ENCODE measurements at places on chromosomes 3 and 15.

DNA sequence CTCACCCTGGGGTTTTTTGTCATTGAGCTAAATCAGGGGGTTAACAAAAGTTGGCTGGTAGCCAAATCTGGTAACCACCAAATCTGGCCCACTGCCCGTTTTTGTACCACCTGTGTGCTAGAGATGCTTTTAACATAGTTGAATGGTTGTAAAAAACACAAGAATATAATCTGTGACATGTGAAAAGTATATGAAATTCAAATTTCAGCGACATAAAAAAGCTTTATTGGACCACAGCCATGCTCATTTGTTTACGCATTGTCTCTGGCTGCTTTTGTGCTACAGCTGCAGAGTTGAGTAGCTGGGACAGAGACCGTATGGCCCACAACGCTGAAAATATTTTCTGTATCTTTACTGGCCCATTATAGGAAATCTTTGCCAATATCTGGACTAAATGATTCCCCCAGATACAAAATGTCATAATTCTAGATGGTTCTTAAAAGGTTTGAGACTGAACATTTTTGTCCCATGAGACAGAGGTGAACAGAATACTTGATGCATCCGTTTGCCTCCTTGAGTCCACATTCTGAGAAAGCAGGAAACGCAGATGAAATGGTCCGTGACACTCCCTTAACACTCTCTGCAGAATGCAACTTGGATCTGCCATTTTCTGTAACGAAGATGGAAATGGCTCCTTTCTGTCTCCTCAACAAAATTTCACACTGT lies 120.9 kb upstream of the PDZRN3 start:
- DNase-seq = peak; percentile 28

- DNase-seq = peak; percentile 41
Observed at GRCh38 chr3:186609247-186609868, 3.5 kb upstream of the AHSG start.

- peak; percentile 94 for DNase-seq
Observed at GRCh38 chr15:90553248-90553745, 23.6 kb downstream of the CRTC3 start.

DNA sequence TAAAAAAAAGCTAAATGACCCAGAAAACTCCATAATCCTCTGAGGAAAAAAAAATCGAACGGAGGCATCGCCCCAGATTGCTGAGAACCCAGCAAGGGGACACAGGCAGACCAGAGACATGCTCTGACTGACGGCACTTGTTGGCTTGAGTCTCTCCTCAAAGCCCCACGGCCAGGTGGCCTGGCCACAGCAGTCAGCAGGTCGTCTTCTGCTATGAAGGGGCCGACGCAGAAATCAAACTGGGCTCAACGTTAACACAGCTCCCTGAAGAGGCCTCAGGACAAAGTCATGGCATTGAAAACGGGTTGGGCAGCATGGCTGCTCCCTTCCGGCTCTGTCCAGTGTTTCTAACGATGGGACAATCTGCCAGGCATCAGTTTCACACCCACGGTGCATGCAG lies 17.5 kb downstream of the PCSK6 start:
- no peak for DNase-seq

DNA sequence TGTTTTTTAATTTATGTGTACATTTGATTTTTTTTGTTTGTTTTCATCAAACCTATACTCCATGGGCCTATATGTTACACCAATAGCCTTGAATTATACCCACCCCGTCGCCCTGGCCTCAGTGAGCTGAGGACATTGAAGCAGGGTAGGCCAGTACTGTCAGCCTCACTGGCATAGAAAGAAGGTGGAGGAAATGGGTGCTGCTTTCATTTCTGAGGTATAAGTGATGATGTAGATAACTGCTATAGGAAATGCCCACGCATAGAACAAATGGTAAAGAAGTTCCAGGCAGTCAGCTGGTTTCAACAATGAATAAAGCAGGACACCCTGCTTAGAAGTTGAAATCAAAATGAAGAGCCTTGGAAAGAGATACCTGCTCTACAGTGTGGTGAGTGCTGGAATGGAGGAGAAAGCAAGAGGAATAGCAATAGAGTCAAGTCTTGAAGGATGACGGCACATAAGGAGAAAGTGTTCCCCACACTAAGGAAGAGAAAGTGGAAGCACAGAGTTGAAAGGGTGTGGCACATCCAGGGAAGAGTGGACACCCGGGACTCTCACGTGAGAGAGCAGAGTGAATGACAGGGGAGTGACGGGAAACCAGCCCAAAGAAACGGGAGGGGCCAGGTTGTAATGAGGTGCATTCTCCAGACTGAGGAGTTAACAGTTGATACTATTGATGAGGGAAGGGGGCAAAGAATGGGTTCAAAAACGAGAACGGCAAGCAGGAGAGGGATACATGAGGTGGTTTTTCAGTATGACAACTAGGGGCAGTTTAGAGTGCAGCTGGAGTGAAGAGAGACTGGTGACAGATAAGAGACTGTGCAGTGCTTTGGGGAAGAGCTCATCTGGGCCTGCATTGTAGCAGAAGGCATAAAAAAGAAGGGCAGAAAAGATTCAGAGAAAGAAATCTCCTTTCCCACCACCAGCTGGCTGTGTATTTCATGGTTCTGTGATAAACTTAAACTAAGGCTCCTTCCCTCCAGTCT lies 70.5 kb downstream of the KLHL25 start:
- DNase-seq = no peak

- peak; percentile 90 for DNase-seq
Observed at GRCh38 chr3:35908366-35909232, 269.3 kb downstream of the ARPP21 start.

- peak; percentile 79 for DNase-seq
Observed at GRCh38 chr3:12400616-12401194, 83.6 kb upstream of the TSEN2 start.

DNA sequence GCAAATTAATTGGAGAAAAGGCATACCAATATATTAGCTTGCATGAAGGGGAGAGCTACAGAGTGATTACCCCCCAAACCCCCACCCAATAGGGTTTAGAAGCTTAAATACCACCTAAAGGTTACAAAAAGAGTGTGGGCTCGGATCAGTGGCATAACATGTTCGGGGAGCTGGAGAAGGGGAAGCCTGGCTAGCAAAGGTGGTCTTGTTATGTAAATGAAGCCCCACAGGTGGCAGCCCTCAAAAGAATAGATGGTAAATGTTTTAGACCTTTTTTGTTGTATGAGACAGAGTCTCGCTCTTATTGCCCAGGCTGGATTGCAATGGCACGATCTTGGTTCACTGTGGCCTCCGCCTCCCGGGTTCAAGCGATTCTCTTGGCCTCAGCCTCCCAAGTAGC lies 10.9 kb upstream of the PXK start:
- no peak for DNase-seq

- peak; percentile 81 for DNase-seq
Observed at GRCh38 chr3:45486136-45486535, 97.8 kb downstream of the LARS2 start.

DNA sequence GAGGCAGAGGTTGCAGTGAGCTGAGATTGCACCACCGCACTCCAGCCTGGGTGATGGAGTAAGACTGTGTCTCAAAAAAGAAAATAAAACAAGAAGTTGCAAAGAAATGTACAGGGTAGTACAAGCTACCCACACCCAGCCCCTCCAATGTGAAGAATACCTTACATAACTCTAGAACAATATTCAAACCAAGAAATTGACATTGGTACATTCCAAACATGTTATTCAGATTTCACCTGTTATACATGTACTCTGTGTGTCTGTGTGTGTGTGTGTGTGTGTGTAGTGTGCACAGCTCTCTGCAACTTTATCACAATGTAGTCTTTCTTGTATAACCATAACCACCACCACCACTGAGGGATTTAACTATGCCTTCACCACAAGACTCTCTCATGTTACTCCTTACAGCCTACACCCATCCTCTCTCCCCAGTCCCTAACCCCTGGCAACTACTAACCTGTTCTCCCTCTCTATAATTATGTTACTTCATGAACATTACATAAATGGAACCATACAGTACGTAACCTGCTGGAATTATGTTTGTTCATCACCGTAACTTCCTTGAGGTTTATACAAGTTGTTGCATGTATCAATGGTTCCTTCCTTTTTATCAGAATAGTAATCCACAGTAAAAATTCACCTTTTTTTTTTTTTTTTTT lies 16.2 kb upstream of the TJP1 start:
- DNase-seq = no peak

DNA sequence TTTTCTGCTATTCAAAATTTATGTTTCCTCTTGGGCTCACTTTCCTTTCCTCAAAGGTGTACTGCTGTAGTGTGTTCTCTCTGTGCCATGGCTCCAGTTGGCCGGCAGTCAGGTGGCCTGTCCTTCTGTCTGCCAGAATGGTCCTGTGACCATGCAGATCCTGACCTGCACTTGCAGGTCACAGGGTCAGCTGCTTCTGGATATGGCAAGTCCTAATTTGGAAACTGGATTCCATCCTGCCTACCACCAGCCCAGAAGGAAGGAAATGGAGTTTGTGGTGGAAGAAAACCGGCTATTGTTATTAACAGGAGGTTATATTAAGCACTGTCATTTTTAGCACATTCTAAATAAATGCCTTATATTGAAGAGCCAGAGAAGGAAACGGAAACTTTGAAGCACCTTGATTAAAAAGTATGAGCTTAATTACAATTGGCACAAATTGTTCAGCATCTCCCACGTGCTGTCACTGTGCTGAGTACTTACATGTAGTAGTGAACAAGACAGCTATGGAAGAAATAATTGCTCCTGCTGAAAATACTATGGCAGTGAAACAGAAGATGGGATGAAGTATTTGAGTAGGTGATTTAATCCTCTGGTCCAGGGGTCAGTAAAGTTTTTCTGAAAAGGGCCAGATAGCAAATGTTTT lies 362.8 kb downstream of the PTPRG start:
- DNase-seq = no peak

DNA sequence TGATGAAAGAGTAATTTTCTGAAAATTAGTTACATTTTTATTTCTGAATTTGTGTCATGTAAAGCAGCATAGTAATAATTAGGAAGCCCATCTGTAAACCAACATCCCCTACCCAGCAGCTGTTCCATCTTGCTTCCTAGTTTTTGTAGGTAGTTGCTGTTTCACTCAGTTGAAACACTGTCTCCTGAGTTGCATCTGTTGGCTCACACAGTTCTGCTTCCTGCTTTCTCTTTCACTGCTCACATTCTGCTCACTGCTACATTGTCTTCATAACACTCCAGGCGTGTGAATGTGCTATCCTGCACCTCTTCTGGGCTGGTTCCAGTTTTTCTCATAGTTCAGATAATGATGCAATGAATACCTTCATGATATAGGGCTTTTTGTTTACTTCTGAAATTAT lies 123.4 kb downstream of the EPHB1 start:
- no peak for DNase-seq

DNA sequence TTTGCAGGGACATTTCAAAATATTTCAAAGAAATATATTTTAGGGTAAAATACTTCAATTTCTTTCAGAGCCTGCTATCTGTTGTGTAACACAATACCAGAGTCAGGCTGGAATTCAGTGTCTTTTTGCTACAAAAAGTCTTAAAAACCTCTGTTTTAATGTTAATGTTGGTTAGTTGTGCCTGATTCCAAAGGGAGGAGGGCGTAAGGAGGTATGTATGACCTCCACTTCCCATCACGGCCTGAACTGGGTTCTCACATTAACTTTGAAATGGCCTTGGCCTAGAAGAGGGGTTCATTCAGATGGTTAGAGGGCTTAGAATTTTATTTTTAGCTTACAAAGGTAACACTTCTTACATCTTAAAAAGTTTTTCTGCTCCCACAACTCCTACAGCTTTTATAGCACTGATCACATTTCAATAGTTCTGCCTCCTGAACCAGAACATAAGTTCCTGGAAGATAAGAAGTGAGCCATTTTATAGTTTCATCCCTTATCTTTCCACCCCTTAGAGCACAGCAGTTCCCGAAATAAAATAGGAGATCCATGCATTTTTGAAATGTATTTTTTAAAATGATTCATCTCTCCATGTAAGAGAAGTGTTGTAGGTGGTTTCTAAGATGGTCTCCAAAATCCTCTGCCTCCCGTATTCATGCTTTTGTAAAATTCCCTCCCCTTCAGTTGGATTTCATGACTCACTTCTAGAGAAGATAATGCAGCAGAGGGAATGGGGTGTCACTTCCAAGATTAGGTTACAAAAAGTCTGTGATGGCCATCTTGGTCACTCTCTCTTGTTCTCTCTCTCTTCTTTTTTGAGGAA lies 543.1 kb upstream of the NECTIN3 start:
- no peak for DNase-seq

DNA sequence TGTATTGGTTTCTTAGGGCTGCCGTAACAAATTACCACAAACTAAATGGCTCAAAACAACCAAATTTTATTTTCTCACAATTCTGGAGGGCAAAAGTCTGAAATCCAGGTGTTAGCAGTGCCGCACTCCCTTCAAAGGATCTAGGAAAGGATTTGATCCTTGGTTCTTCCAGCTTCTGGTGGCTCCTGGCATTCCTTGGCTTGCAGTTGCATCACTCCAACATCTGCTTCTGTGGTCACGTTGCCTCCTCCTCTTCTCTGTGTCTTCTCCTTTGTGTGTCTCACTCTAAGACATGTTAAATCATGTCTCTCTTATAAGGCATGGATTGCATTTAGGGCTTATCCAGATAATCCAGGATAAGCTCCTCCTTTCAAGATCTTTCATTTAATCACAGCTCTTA lies 262.2 kb downstream of the MEX3B start:
- DNase-seq = no peak

DNA sequence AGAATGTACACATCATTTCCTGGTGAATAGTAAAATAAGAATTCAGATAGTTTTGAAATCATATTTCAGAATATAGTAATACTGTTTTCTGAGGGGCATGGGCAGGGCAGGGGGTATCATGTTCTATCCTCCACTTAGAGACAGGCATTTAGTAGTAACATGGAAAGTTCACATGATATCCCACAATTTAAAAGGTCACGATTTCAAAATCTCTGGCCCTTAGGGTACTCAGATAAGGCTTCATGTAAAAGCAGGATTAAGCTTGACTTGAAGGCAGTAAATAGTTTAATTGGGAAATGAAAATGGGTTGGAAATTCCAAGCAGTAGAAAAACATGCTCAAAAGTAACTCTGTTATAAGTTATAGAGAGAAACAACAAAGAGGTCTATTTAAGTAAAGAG lies 353.2 kb upstream of the AGTR1 start:
- DNase-seq = no peak

GRCh38 chr15:101362986-101363566 lies 68.0 kb upstream of the SNRPA1 start:
- DNase-seq = no peak

- peak; percentile 31 for DNase-seq
Observed at GRCh38 chr3:136787349-136787748, 31.6 kb upstream of the SLC35G2 start.

GRCh38 chr15:60975218-60975617 lies 253.9 kb downstream of the RORA start:
- DNase-seq = peak; percentile 58

GRCh38 chr3:125585595-125586223 lies 9.6 kb downstream of the OSBPL11 start:
- DNase-seq = peak; percentile 89

- DNase-seq = no peak
Observed at GRCh38 chr3:36065321-36065720, 315.0 kb upstream of the STAC start.

All from fibroblast of pulmonary artery (primary cell).